CD4-positive, alpha-beta memory T cell (primary cell): ENCODE measurements at places on chromosomes 4 and X. TPM values are rescaled to one million over a fixed set of nuclear protein-coding genes. Genes with fewer than 3 reads are reported as not detected.

DNA sequence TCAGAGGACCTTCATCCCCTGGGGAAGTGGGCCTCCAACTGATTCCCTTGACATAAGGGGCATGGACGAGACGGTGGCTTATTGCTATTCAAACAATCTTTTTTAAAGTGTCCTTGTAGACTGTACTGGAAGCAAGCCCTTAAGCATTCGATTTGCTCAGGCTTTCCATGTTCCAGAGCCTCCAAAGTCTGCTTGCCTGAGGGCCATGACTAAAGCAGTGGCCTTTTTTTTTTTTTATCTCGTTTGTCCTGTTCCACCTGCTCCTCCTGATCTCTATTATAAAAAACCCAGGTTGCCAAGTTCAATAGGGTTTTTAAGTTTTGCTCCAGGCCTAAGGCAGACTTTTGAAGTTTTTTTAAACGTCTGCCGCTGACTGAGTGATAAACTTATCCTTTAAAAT lies 103.7 kb upstream of the AADAT start:
- DNase-seq: no peak

The SCOC gene
- polyA plus RNA-seq: 63.7 TPM

The FGB gene
- not detected for polyA plus RNA-seq

The ITGB1BP2 gene
- not detected for polyA plus RNA-seq

GRCh38 chr4:153850533-153851280 lies 61.8 kb upstream of the SFRP2 start:
- DNase-seq: no peak

DNA sequence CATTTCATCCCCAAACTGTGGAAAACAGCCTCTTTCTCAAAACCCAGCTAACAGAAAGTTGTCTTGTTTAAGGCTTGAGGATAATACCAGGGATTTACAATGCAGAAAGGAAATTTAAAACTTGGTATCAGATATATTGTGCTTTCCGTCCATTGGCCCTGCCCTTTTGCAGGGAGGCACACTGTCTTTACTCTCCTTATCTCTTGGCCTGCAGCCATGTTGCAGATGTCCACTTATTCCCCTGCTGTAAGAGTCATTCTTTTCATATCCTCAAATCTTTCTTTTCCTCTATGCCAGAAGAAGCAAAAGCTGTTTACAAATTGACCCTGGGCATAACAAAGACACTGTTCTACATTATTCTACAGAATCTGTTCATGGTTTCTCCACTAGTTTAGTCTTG lies 75.6 kb upstream of the DYNLT3 start:
- no peak for DNase-seq

GRCh38 chr4:140092094-140092851 lies 61.7 kb downstream of the MAML3 start:
- DNase-seq: no peak

- no peak for DNase-seq
Measured at GRCh38 chrX:153307276-153308178, 14.0 kb downstream of the PNMA6F start.

The CHST7 gene
- 8.9 TPM for polyA plus RNA-seq

DNA sequence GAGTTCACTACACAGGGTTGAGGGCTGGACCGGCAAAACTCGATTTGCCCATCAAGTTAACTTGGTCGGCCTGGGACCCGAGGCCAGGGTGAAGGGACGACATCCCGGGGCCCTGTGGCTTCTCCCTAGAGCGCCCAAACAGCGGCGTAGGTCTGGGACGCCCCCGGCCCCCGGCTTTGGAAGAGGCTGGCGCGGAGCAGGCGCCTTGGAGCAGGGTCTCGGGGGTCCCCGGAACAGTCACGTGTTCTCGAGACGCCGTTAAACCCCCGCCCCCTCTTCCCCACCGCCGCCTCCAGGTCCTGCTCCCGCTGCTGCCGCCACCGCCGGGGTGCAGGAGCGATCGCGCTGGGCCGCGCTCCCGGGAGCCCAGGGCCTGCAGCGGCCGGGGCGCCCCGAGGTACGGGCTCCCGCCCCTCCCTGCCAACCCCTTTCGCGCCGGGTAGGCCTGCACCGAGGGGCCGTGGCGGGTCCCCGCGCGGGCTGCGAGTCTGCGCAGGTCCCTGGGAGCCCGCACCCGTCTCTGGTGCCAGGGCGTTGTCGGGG lies at the start of gene NPY5R:
TSS of gene NPY5R (plus strand) at position 289 of the 543 bp plus-strand sequence. CDS start 6,382 bp downstream, outside the sequence.
- no peak for DNase-seq

DNA sequence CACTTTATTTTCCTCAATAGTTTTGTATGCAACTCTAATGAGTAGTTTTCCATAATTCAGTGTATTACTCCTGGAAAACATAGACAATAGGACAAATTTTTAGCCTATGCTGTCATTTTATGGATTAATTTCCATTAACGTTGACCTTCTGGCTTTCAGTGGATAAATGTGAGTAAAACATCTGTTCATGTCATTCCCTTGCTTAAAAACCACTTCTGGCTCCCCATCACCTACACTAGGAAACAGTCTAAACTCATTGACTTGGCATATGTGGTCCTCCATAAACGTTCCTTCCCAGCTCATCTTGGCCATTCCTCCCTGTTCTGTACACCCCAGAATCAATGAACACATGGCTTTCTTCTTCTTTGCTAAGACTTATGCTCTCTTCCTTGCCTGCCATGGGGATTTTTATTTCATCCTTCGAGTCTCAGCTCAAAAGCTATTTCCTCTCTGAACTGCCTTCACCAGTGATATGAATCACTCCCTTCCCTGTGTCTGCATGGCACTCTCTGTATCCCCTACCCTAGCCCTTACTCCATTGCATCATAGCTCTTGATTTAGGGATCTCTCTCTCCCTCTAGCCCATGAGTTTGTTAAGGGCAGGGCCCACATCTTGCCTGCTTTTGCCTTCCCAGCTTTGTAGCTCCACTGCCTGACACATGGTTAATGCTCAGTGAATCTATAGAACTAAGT lies 34.8 kb downstream of the DOCK11 start:
- DNase-seq: no peak

DNA sequence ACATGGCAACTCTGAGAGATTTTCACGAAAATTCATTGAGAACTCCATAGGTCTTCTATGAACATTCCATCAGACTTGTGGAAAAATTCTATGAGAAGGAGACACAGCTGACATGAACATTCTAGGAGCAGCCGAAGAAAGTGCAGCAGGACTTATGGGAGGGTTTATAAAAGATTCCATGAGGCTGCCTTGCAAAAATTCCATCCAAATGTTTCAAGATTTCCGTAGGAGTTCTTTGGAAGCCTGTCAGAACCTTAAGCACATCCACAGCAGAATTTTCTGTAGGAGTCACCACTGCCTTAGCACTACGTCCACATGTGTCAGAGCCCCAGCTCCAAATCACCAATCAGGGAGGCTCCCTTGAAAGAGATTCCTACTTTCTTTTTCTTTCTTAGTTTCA lies 67.0 kb upstream of the MSX1 start:
- DNase-seq: no peak

The INTS6L gene
- 5.4 TPM for polyA plus RNA-seq

The CDKL2 gene
- 0.32 TPM for polyA plus RNA-seq

The NUDT11 gene
- polyA plus RNA-seq: 0.39 TPM

The SEPTIN6 gene
- 244 TPM for polyA plus RNA-seq

The PRSS12 gene
- 0.03 TPM for polyA plus RNA-seq

The TBCK gene
- 24.9 TPM for polyA plus RNA-seq

The FRMD7 gene
- not detected for polyA plus RNA-seq

DNA sequence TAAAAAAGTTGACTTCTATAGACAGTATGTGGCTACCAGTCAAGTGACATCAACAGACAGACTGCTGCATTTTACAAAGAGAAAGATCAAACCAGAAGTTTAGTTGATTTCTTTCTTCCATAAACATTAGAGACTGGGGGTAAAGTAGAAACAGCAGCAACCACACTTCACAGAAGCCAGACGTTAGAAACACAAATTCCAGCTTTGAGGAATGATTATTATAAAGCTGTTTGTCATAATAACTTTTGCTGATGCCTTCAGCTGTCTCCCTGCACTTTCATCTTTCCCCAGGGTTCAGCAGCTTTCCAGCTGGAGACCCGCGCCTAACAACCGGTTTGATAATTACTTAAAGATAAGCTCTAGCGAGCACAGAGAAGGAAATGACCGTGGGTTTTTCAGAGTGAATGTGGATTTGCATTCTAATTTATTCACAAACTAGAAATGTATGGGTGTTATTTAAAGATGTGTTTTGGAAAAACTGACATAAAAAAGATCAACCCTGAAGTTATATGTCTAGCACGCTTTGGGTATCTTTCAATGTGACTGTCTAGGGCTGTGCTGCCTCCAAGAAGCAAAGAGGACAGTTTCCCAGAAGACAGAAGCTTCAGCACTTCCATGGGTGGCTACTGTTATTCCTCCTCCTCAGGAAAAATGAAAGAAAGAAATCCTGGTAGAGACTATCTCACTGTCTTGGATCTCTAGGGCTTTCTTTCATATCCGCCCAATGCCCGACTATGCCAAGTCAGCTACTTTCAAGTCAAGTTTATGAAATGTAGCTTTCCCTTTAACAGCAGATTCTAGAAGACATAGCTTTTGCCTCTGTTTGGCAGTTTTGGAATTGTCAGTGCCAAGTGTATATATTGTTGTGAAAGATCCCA lies 15.0 kb upstream of the ENAM start:
- no peak for DNase-seq

- peak; percentile 94 for DNase-seq
Measured at GRCh38 chrX:48918643-48919340, at the start of gene PIM2. Gene PIM2 (minus strand): TSS chrX:48919024. CDS start chrX:48918834, 190 bp downstream.
